Daoy (cell line): ENCODE measurements at places on chromosomes 7 and 10. TPM values are rescaled to one million over a fixed set of nuclear protein-coding genes. Genes with fewer than 3 reads are reported as not detected.

TRIM50 gene
- total RNA-seq: not detected in 2 replicates

IFRD1 gene
- total RNA-seq: 200 and 238 TPM in 2 replicates

WNT8B gene
- total RNA-seq: not detected in 2 replicates

SUGCT gene
- total RNA-seq: 8.3 and 11.8 TPM in 2 replicates

AASS gene
- total RNA-seq: 39.8 and 44.1 TPM in 2 replicates

BMPER gene
- 0.09 and 1.6 TPM in 2 replicates for total RNA-seq

OR2A42 gene
- total RNA-seq: not detected in 2 replicates

CTAGE8 gene
- total RNA-seq: 0.09 and 0.23 TPM in 2 replicates

PLAU gene
- 159 and 165 TPM in 2 replicates for total RNA-seq

ZNF138 gene
- total RNA-seq: 15.8 and 30.6 TPM in 2 replicates

PVRIG gene
- not detected in 2 replicates for total RNA-seq

HKDC1 gene
- total RNA-seq: 0.69 and 0.89 TPM in 2 replicates

CFTR gene
- 0.06 TPM in 2 replicates for total RNA-seq

CYP26A1 gene
- total RNA-seq: 0.15 and 0.17 TPM in 2 replicates

TMEM139 gene
- total RNA-seq: not detected in 2 replicates

NPFFR1 gene
- under 0.01 TPM in 1 of 2 replicates, not detected in the other for total RNA-seq

PLXNA4 gene
- 0.69 and 5.5 TPM in 2 replicates for total RNA-seq

RABGEF1 gene
- total RNA-seq: 52.6 and 55.0 TPM in 2 replicates

VGF gene
- 6.5 and 10.3 TPM in 2 replicates for total RNA-seq

CYP2E1 gene
- total RNA-seq: 0.12 and 2.5 TPM in 2 replicates

ANXA8 gene
- 9.7 and 10.1 TPM in 2 replicates for total RNA-seq

TACC2 gene
- 10.1 and 15.7 TPM in 2 replicates for total RNA-seq

TEX47 gene
- total RNA-seq: not detected in 2 replicates

IFIT2 gene
- 7.1 and 8.5 TPM in 2 replicates for total RNA-seq

AGR3 gene
- total RNA-seq: not detected in 2 replicates

DGKI gene
- 26.1 and 29.9 TPM in 2 replicates for total RNA-seq

LRRD1 gene
- total RNA-seq: 0.17 TPM in 1 of 2 replicates, not detected in the other
